Motor neuron (in vitro differentiated cells): ENCODE measurements at places on chromosomes 13 and 19.

GRCh38 chr13:76756451-76756850 is 129.8 kb downstream of the KCTD12 start:
- ATAC-seq, result no peak

GRCh38 chr19:33417751-33418150 is 44.2 kb downstream of the CEBPG start:
- ATAC-seq, result no peak

- no peak for ATAC-seq
Measured at GRCh38 chr13:30732046-30732390, 3.3 kb upstream of the ALOX5AP start.

- no peak for ATAC-seq
Measured at GRCh38 chr13:76812206-76812897, 73.9 kb downstream of the KCTD12 start.

- ATAC-seq, result peak; percentile 9
Measured at GRCh38 chr19:3470500-3471128, 9.7 kb downstream of the SMIM24 start.
